ENCODE measurements at places on chromosomes 12 and 14.

- no peak for DNase-seq
Observed at GRCh38 chr12:49293056-49293956, 1.6 kb upstream of the PRPH start.

- peak; percentile 79 for DNase-seq
Observed at GRCh38 chr12:10395390-10395998, 5.7 kb upstream of the KLRK1 start.

DNA sequence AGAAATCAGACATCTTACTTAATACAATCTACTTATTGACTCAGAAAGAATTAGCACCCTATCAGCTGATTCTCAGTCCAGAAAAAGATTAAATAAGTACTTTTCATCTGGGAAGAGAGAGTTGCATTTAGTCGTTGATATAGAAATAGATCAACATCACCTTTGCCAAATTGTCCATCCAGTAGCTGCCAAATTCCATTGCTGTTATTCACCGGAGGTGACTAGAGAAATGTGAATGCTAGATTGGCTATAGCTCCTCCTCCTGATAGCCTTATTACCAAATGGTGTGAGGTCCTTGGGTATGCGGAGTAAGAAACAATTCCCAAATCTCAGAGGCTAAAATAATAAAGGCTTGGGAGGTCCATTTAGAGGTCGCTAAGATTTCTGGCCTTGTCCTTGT, 723.3 kb upstream of the FLRT2 start:
- DNase-seq = no peak

- DNase-seq = peak; percentile 14
Observed at GRCh38 chr14:59126714-59127436, 61.6 kb upstream of the DAAM1 start.

GRCh38 chr12:132606466-132606865, 3.9 kb downstream of the LRCOL1 start:
- no peak for DNase-seq

DNA sequence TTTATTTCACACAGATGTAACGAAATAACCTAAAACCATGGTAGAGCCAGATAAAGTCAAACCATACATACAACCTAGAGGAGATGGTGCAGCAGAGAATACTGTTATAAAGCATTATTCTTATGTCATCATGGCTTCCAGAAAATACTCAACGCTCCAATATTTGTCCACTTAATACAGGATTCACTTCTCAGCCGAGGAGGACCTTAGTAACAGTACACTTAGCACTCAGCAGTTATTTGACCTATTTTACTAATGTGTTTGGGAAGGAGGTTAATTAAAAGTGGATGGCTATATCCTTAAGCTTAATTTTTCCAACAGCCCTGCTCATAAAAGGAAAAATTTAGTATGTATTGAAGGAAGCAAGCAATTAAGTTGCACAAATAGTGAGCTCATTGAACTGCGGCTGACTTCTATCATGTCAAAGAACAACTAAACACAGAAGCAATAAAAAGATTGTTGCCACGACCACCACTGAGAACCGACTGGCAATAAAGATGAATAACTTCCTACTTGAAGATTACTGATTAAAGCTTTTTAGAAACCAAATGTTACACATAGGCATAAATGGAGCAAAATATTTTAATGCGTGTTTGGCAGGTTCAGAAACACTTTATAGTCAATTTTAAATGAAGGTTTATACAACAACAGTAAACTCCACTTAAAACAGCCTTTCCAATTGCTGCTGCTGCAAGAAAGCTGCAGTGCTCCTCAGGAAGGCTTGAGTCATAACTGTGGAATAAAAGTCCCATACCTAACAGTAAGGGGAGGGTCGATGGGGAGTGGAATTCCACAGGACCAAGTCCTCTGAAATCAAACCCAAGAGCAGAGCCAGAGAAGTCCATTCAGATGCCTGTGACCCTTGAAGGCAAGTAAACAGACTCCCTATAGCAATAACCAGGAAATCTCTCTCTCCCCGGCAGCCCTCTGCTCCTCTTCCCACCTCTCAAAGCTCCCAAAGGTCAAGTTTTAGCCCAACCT, 218.9 kb upstream of the CDKN3 start:
- no peak for DNase-seq

GRCh38 chr14:94922595-94923239, 152.8 kb upstream of the GSC start:
- DNase-seq = no peak

GRCh38 chr14:38993981-38994380, 109.1 kb downstream of the SEC23A start:
- no peak for DNase-seq

DNA sequence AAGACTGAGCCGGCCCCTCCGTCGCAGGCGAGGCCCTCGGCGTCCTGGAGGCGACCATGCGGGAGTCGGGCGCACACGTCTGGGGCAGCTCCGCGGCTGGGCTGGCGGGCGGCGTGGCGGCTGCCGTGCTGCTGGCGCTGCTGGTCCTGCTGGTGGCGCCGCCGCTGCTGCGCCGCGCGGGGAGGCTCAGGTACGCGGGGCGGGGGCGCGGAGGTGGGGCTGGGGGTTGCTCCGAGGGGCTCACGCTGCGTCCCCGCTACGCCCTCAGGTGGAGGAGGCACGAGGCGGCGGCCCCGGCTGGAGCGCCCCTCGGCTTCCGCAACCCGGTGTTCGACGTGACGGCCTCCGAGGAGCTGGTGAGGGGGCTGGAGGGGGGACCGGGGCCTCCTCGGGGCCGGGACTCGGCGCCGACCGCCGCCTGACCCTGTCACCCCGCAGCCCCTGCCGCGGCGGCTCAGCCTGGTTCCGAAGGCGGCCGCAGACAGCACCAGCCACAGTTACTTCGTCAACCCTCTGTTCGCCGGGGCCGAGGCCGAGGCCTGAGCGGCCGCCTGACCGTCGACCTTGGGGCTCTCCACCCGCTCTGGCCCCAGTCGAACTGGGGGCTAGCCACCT, 7.8 kb downstream of the AMN start:
- DNase-seq = no peak

GRCh38 chr12:115223322-115223721, 539.3 kb upstream of the TBX3 start:
- peak; percentile 26 for DNase-seq

GRCh38 chr14:31881531-31882310, 195.4 kb upstream of the ARHGAP5 start:
- no peak for DNase-seq

DNA sequence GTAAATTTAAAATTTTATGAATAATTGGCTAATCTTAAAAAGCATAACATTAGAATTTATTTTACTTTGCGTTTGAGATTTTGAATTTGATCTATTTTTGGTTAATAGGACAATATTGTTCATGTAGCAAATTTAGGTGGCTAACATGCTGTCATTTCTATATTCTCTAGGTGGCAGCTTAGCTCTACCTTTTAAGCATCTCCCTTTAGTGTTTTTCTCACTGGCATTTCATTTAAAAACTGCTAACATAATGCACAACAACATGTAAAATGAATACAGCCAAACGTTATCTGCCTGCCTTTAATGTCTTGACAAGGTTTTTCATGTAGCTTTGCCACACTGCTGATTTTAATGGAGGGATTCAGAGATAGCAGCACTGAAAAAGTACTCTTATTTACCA, 272.4 kb upstream of the FBXO33 start:
- no peak for DNase-seq

GRCh38 chr12:1605129-1606020, 11.0 kb upstream of the FBXL14 start:
- no peak for DNase-seq

DNA sequence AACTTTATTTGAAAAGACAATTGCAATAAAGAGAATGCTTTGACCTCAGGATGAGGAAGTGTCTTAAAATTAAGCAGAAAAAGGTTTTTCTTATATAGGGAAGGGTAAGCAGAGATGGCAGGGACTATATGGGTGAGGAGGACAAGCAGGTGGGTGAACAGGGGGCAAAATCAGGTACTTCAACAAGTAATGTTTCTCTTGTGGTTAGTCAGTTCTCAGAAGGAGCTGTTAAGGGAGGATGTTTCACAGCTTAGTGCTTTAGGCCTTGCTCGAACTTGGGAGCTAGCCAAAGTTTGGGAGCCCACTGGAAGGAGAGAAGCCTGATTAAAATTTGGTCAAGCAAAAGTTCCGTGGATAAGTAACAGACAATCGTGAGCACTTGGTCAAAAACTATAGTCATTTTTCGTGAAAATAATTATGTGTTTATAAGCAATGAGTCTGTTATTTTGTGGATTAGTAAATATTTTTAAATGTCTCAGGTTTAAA, 364.2 kb upstream of the TMPO start:
- DNase-seq = no peak

- DNase-seq = no peak
Observed at GRCh38 chr14:41586237-41586636, 20.4 kb upstream of the LRFN5 start.

DNA sequence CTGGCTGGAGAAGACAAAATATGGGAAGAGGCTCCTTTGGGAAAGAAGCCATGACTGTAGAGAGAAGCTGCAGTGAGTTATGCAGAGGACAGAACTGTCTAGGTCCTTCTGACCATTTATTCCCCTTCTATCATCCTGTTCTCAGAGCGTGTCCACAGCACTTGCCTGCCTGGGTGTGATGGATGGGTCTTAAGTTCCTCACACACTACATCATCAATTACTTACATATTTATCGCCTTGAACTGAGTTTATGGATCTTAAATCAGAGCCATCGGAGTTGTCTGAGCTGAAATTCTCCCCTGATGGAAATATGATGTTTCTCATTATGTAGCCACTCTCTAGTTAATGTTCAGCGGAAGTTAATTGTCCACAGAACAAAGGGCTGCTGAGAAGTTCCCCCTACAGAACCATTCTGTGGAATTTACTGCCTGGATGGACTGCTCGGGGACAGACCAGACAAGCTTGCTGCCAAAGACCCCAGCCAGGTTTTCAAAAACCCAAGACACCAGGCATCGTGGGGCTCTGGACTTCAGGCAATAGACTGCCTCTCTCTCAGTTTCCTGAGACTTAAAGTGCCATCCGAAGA, 232.5 kb upstream of the NOS1 start:
- DNase-seq = no peak

DNA sequence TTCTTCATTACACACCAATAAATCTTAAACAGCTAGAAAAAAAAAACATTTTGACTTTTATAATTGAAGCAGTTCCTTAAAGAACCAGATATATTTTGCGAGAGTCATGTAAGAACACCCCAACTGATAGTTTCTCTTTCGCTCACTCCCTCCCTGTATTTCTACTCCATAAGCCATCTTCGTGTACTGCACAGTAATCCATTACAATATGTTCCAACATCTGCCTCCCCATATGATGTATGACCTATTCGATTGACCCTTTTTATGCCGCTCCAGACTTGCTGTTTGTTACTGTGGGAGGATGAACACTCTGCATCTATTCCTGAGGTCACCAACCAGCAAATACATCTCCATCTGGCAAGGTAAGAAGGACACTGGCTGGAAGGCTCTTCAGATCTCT, 331.7 kb downstream of the SOX5 start:
- no peak for DNase-seq

GRCh38 chr14:103521951-103522563, 573 bp downstream of the CKB start:
- no peak for DNase-seq

GRCh38 chr12:76085520-76085868, 1.0 kb upstream of the NAP1L1 start:
- no peak for DNase-seq

- DNase-seq = no peak
Observed at GRCh38 chr12:49283541-49284429, 11.2 kb upstream of the PRPH start.

GRCh38 chr12:69066492-69067373, 133.8 kb upstream of the CPM start:
- DNase-seq = no peak

- peak; percentile 74 for DNase-seq
Observed at GRCh38 chr12:100995201-100995600, 200.6 kb downstream of the ANO4 start.

- peak; percentile 8 for DNase-seq
Observed at GRCh38 chr14:55746558-55746957, 166.6 kb downstream of the KTN1 start.

All from non-pigmented ciliary epithelial cell (primary cell).